ENCODE measurements at places on chromosomes 16 and 17. TPM values are rescaled to one million over a fixed set of nuclear protein-coding genes. Genes with fewer than 3 reads are reported as not detected.
A peak's percentile ranks its signal among the peaks of the same experiment; 100 is the strongest.

Gene FNDC8
- not detected for total RNA-seq

DNA sequence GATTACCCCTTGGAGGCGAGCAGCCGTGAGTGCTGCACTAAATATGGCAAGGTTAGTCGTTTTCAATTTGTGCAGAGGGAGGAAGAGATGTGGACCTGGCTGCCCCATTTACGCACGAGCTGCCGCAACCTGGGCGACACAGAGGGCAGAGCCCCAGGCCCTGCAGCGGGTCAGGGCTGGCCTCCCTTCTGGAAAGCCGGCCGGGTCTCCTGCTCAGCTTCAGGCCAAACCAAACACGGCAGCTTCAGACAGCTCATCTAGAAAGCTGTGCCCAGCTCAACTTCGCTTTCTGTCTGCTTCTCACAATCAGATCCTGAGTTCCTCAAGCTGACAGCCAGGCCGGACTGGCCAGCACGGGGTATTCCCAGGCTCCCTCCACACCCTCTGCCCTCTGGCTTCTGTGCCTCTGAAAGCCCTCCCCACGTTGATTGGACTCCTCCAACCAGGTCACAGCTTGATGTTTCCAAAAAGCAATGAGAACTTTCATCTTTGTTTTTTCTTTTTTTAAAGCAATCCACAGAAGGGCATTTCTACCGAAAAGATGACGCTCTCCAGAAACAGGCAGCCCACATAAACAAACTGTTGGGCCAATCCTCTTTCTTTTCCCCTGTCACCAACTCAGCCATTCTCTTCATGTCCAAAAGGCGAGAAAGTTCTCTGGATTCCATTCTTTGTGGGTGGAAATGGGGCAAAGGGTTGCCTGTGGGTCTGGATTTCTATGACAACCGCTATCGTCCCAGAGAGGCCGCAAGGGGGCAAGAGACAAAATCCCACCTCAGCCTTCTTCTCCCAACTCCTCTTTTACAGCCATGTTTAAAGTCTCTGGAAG lies 189.0 kb downstream of the ZFHX3 start:
- peak overlapping the region; percentile 80 for H3K27ac ChIP-seq
- no peaks in the 10 kb centered on the region for H3K36me3 ChIP-seq
- H3K27me3 ChIP-seq, result no peaks in the 10 kb centered on the region
- H3K4me3 ChIP-seq, result no peak overlapping the region

Gene MYCBPAP
- 7.1 TPM for total RNA-seq

DNA sequence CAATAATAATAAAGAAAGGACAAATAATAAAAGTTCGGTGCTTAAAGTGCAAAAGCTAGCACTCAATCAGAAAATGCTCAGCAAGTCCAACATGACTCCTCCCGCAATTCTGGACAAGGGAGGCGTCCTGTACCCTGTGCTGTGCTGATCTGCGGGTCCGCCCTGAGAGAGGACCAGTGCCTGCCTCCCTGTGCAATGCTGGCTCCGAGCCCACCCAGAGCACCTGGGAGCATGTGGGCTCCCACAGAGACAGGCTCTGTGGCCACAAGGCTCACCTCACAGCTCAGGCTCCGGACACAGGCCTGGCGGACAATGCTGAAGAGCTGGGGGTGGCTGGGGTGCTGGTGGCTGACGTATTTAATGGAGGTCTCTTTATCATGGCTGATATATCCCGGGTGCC lies 11.1 kb downstream of the FLCN start:
- DNase-seq, result no peak
- H3K27ac ChIP-seq, result no peak overlapping the region
- no peaks in the 10 kb centered on the region for H3K4me1 ChIP-seq

- H3K27ac ChIP-seq, result no peak overlapping the region
- peak; percentile 86 for DNase-seq
- peaks cover 81% of the 10 kb centered on the region for H3K27me3 ChIP-seq
- peaks cover 10% of the 10 kb centered on the region for H3K4me1 ChIP-seq
- no peak overlapping the region for H3K4me3 ChIP-seq
Measured at GRCh38 chr17:79832218-79833109, 6.8 kb downstream of the CBX4 start.

- no peak for DNase-seq
- H3K36me3 ChIP-seq, result peaks cover 18% of the 10 kb centered on the region
- no peak overlapping the region for H3K27ac ChIP-seq
Measured at GRCh38 chr16:53068423-53068833, 13.6 kb downstream of the CHD9 start.

Gene CTRB1
- not detected for total RNA-seq

- no peak overlapping the region for H3K4me3 ChIP-seq
- peaks cover 5% of the 10 kb centered on the region for H3K4me1 ChIP-seq
- H3K36me3 ChIP-seq, result peaks cover 58% of the 10 kb centered on the region
- H3K27me3 ChIP-seq, result no peaks in the 10 kb centered on the region
Measured at GRCh38 chr16:69116256-69116875, 10.9 kb downstream of the HAS3 start.

Gene CHST4
- 4.4 TPM for total RNA-seq

- H3K27ac ChIP-seq, result no peak overlapping the region
- peaks cover 80% of the 10 kb centered on the region for H3K36me3 ChIP-seq
- peak; percentile 69 for DNase-seq
- peak overlapping the region; percentile 42 for H3K4me3 ChIP-seq
Measured at GRCh38 chr16:58011652-58012051, 10.4 kb downstream of the USB1 start.

GRCh38 chr16:77383606-77384187 lies 51.1 kb downstream of the ADAMTS18 start:
- H3K27me3 ChIP-seq, result no peaks in the 10 kb centered on the region
- no peak overlapping the region for H3K4me3 ChIP-seq
- no peaks in the 10 kb centered on the region for H3K36me3 ChIP-seq
- H3K27ac ChIP-seq, result no peak overlapping the region
- no peak for DNase-seq

Measured in endodermal cell (in vitro differentiated cells).